ENCODE measurements at places on chromosomes 6 and 20.

DNA sequence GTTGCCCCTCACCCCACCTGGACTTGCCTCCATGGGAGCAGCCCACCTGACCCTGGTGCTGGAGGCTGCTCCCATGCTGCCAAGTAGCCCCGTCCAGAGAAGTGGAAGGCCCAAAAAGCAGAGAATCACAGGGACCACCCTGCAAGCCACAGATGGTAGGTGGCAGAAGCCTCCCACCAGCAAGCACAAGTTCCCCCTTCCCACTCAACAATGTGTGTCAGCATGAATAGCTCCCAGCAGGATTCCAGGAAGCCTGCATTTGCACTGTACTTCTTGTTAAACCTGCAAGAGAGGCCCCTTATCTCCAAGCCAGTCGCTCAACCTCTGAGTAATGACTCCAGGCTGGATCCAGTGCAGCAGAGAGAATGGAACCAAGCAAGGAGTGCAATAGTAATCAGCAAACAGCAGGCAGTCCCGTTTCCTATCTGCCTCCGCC is 180.8 kb upstream of the CST7 start:
- DNase-seq = no peak

- no peak for DNase-seq
These were observed 73.7 kb upstream of the ARMC2 start for GRCh38 chr6:108774555-108774954.

GRCh38 chr20:41361757-41362747 is 4.6 kb downstream of the EMILIN3 start:
- no peak for DNase-seq

GRCh38 chr20:21096321-21097043 is 9.7 kb downstream of the LINC00237 start:
- DNase-seq = no peak

DNA sequence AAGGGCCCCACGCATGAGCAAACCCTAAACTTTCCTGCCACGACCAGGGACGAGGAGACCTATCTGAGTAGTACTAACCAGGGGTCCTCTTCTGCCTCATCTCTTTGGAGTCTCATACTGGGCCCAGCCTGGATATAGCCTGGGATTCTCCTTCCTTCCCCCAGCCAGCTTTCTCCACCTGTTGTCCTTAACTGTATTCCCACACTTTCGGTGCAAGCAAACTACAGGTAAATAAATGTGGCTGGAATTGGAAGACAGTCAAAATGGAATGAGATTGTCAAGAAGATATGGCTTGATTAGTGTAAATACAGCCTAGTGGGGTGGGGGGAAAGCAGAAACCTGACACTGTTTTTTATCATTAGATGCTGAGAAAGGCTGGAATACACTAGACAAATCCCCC is 23.5 kb upstream of the LY86 start:
- DNase-seq = no peak

DNA sequence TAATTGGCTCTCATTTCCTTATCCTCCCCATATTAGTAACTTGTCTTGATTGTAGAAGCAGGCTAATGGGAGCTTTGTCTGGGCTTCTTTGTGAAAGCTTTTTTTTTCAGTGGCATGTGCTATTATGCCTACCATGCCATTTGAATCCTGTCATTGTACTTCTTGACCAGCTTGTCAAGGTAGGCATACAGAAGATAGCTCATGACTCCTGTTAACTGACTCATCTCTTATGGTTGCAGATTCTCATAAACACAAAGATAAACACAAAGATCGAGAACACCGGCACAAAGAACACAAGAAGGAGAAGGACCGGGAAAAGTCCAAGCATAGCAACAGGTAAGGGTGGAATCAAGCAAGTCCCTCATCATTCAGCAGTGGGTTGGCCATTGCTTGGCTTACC is 32.5 kb downstream of the TOP1 start:
- no peak for DNase-seq

DNA sequence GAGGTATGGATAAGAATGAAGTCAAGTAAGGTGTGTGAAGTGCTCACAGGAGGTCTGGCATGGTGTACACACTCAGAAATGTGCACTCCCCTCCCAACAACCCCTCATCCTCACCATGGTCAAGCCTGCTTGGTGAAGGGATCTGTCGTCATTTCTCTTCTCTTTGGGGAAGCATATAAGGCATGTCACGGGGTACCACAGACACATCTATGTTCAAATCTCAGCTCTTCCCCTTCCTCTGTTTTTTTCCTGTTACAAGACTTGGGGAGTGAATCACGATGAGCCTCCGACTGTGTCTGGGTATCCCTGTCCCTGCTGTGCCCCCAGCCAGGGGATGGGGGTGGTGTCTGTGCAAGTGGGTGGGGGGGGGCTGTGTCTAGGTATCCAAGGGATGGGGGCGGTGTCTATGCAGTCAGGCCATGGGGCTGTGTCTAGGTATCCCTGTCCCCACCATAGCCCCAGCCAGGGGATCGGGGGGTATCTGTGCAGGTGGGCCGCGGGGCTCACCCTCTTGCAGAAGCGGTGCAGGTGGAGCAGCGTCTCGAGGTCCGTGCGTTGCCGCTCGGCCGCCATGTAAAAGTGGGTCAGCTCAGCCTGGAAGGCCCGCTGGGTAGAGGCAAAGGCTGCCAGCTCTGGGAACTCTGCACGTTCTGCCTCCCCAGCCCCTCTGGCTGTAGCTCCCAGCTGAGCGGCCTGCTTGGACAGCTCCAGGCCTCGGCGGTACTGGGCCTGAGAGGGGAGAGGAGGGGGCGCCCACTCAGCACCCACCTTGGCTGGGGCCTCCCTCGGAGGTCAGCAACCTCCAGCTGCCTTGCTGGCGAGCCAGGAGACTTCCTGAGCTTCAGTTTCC is 43.6 kb downstream of the KIAA1755 start:
- no peak for DNase-seq

- no peak for DNase-seq
These were observed 435.4 kb downstream of the MMUT start for GRCh38 chr6:49027644-49028043.

DNA sequence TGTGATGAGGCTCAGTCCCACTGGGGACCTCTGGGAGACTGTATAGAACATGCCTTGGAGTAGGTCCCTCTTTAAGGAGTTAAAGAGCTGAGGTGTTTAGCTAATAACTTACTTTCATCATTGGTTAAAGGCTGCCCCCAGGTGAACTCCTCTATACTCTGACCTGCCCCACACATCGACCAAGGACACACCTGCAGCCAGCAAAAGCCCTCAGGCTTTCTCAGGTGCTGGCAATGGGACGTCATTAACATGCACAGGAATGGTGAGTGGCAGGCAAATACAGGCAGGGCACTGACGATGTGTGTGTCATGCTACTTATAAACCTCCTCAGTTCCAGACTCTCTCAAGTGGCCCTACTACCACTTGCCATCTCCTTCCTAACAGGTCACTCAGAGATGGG is 366.4 kb downstream of the KIF16B start:
- no peak for DNase-seq

DNA sequence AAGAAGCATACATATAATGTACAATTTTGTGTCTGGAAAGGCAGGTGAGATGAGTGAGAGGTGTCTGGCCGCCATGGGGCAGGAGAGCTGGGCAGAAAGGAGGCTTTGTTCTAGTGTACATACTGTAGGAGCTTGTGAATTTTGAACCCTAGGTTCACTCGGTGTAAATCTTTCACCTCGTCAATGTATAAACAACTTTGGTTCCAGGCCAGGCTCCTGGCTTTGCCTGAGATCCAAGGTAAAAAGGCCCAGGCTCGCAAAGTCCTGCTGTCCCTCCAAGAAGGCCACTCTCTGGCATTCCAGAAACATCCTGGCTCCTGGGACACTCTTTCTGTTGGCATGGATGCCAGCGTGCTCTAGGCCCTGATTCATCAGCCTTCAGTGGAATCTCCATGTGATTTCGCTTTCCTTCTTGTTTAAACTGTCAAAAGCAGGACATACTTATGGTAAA is 7.1 kb upstream of the SLC22A7 start:
- DNase-seq = no peak

Measured in nucleus accumbens (tissue), 56 donors.